H9 (cell line): ENCODE measurements at places on chromosomes 1 and 21.

DNA sequence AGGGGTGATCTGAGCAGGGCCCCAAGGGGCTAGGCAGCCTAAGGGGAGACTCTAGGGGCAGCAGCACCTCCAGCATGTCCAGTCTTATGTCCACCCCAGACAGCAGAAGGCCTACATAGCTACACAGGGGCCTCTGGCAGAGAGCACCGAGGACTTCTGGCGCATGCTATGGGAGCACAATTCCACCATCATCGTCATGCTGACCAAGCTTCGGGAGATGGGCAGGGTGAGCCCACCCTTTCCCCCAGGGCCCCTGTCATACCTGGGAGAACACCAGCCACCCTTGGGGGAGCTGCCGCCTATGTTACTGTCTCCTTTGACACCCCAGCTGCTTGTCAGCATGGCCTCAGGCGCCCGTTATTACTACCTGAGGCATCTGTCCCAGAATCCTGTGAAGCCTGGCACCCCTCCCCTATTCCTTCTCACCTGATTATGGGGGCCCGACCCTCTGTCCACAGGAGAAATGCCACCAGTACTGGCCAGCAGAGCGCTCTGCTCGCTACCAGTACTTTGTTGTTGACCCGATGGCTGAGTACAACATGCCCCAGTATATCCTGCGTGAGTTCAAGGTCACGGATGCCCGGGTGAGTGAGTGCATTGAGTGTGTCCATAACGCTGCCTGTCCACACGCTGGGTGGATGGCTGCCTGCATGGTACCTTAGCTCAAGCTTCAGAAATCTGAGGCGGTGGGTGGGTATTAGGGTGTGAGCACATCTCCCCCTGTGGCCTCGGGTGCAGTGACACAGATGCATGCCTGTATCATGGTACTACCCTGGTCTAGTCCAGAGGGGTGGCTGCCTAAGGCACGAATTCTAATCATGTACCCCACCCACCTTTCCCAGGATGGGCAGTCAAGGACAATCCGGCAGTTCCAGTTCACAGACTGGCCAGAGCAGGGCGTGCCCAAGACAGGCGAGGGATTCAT is 29.7 kb upstream of the KDM4A start:
- H3K27me3 ChIP-seq, result no peaks in the 10 kb centered on the region
- H3K4me1 ChIP-seq, result no peaks in the 10 kb centered on the region
- H3K36me3 ChIP-seq, result peaks cover 80% of the 10 kb centered on the region
- H3K4me3 ChIP-seq, result no peak overlapping the region

DNA sequence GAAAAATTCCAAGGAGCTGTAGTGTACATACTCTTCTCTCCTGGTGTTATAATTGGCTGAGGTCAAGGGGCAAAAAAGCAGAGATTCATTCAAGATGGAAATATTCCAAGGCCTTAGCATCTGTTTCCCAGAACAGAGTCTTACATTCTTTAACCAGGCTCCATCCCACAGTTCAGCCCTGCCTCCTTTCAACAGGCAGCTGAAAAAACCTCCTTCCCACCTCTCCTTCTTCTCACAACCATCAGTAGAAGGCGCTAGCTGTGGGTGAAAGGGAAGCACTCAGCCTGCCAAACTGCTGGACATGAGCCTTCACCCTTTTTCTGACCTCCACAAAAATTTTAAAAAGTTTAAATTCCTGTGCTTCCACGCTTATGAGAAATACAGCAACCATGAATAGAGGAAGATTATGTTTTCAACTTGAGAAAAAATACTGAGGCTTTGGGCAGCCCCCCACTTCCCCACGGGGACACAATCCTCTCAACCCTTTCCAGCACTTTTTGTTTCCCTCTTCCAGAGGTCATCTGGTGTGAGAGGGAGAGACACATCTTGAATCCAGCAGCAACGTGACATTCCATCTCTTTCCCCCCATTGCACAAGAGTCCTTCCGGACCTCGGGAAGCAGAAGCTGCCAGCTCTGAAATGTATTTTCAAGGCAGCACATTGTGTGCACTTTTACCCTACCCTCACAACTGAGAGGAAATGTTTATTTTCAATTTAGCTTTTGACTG is 43.2 kb upstream of the FMO2 start:
- H3K4me1 ChIP-seq, result no peaks in the 10 kb centered on the region; the same call in 1 of the 2 replicates
- H3K27ac ChIP-seq, result no peak overlapping the region
- DNase-seq, result peak; percentile 36
- no peak overlapping the region for H3K4me3 ChIP-seq
- H3K27me3 ChIP-seq, result no peaks in the 10 kb centered on the region
- no peaks in the 10 kb centered on the region for H3K36me3 ChIP-seq

- H3K4me1 ChIP-seq, result peaks cover 4% of the 10 kb centered on the region; the same call in 1 of the 2 replicates
- no peak for DNase-seq
- H3K4me3 ChIP-seq, result peak overlapping the region; percentile 95
- peaks cover 44% of the 10 kb centered on the region for H3K36me3 ChIP-seq
These were observed 1.2 kb downstream of the ETV3 start for GRCh38 chr1:157137046-157137407.

- H3K27me3 ChIP-seq, result no peaks in the 10 kb centered on the region
- H3K4me1 ChIP-seq, result peaks cover 3% of the 10 kb centered on the region; the same call in 1 of the 2 replicates
- no peaks in the 10 kb centered on the region for H3K36me3 ChIP-seq
- no peak overlapping the region for H3K27ac ChIP-seq
These were observed 31.8 kb upstream of the BEND5 start for GRCh38 chr1:48808496-48808895.

- no peaks in the 10 kb centered on the region for H3K36me3 ChIP-seq
- no peaks in the 10 kb centered on the region for H3K27me3 ChIP-seq
- DNase-seq, result no peak
- no peaks in the 10 kb centered on the region for H3K4me1 ChIP-seq
- H3K4me3 ChIP-seq, result no peak overlapping the region
These were observed 1676.7 kb downstream of the MRPL39 start for GRCh38 chr21:23930565-23930964.

- DNase-seq, result no peak
- no peaks in the 10 kb centered on the region for H3K27me3 ChIP-seq
- H3K4me3 ChIP-seq, result no peak overlapping the region
- H3K27ac ChIP-seq, result no peak overlapping the region
- H3K36me3 ChIP-seq, result peaks cover 7% of the 10 kb centered on the region
These were observed 17.2 kb upstream of the SPEN start for GRCh38 chr1:15830258-15830657.

DNA sequence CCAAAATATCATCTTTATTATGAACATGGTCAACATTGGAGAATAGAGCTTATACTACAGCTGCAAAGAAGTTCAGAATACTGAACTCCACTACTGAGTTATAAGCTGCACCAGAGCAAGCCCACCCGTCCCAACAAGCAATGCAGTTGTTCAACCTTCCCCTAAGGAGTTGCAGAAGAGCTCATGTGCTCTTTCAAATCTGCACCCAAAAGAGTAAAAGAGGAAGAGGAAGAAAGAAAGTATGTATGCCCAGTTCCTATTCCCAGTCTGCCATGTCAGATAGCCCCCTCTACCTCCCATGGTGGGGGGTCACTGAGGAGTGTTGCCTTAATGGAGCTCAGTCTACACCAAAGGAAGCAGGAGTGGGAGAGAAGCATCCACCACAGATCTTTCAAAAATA is 6.9 kb downstream of the C1orf162 start:
- H3K27ac ChIP-seq, result no peak overlapping the region
- DNase-seq, result no peak
- no peak overlapping the region for H3K4me3 ChIP-seq

- no peaks in the 10 kb centered on the region for H3K4me1 ChIP-seq
- no peak for DNase-seq
- no peak overlapping the region for H3K27ac ChIP-seq
- H3K27me3 ChIP-seq, result no peaks in the 10 kb centered on the region
These were observed 148.1 kb downstream of the TRABD2B start for GRCh38 chr1:47849005-47849521.

DNA sequence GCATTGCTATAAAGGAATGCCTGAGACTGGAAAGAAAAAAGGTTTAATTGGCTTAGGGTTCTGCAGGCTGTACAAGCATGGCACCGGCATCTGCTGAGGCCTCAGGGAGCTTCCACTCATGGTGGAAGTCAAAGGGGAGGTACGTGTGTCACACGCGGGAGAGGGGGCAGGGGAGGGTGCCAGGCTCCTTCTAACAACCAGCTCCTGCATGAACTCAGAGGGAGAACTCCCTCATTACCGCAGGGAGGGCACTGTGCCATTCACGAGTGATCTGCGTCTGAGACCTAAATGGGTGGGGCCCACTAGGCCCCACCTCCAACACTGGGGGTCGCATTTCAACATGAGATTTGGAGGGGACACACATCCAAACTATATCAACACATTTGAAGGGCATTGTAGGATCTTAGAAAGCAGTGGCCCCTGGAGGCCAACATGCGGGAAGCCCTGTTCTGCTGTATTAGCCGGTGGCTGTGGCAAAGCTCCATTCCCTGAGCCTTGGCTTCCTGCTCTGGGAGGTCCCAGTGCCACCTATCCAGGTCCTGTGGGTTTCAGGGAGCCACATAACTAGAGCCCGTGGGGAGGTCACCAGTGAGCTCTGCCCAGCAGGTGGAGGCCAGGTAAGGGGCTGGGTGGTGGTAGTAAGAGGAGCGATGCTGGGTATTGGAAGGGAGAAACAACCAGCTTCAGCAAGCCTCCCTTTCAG is 10.0 kb downstream of the WNT3A start:
- peaks cover 11% of the 10 kb centered on the region; the same call in 1 of the 2 replicates for H3K27me3 ChIP-seq
- no peak overlapping the region; the same call in 2 of the 3 replicates for H3K4me3 ChIP-seq
- H3K4me1 ChIP-seq, result no peaks in the 10 kb centered on the region
- H3K27ac ChIP-seq, result no peak overlapping the region
- no peaks in the 10 kb centered on the region for H3K36me3 ChIP-seq
- DNase-seq, result no peak

- peaks cover 5% of the 10 kb centered on the region; the same call in 1 of the 2 replicates for H3K36me3 ChIP-seq
- no peak overlapping the region for H3K4me3 ChIP-seq
- DNase-seq, result no peak
- H3K27ac ChIP-seq, result no peak overlapping the region
- no peaks in the 10 kb centered on the region for H3K27me3 ChIP-seq
These were observed 71.2 kb downstream of the CHRM3 start for GRCh38 chr1:239457491-239458143.

- no peak overlapping the region for H3K4me3 ChIP-seq
- H3K27ac ChIP-seq, result no peak overlapping the region
- H3K4me1 ChIP-seq, result no peaks in the 10 kb centered on the region
- no peak for DNase-seq
These were observed 277.6 kb downstream of the PBX1 start for GRCh38 chr1:164836614-164837018.

GRCh38 chr1:196131691-196132090 is 476.5 kb downstream of the KCNT2 start:
- no peaks in the 10 kb centered on the region for H3K36me3 ChIP-seq
- H3K4me3 ChIP-seq, result no peak overlapping the region
- H3K27me3 ChIP-seq, result no peaks in the 10 kb centered on the region
- no peaks in the 10 kb centered on the region for H3K4me1 ChIP-seq

DNA sequence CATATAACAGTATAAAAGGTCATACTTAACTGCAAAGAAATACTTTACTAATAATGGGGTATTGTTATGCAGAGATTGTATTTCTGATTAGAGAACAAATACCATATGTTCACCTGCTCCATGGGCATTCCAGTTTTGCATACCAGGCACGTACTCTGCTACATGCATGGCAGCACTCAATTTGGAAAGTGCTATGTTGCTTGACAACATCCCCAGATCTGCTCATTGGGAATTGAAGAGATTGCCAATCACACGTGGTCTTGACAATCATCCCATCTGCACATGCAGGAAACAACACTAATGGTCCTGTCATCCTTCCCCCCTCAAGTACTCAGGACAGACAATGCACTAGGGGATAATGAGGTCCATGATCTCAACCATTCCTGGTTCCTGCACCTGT is 63.4 kb upstream of the PDE4B start:
- DNase-seq, result no peak
- no peaks in the 10 kb centered on the region for H3K4me1 ChIP-seq
- H3K4me3 ChIP-seq, result no peak overlapping the region
- H3K36me3 ChIP-seq, result no peaks in the 10 kb centered on the region
- H3K27me3 ChIP-seq, result 0 out of 2 replicates have a peak, but pooled peaks cover 2% of the 10 kb centered on the region
- H3K27ac ChIP-seq, result no peak overlapping the region
